ENCODE measurements at places on chromosomes 1 and 21.

- DNase-seq, result no peak
Observed at GRCh38 chr1:220796530-220796929, 9.8 kb downstream of the MTARC1 start.

DNA sequence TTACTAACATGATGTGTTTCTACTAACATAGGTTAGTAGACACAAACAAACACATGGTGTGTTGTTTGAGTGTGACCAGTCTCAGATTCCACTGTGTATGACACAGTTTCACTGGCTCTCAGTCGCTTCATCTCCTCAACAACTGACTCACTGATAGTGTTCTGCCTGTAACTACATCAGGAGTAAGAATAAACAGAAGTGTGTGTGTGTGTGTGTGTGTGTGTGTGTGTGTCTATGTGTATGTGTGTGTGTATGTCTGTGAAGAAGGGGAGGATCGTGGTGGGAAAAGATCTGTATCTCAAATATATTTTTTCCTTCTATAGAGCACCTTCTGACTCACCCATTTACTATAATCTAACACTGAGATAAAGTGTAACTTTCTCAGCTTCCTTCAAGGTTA, 391.0 kb downstream of the PTPRC start:
- DNase-seq, result peak; percentile 18

DNA sequence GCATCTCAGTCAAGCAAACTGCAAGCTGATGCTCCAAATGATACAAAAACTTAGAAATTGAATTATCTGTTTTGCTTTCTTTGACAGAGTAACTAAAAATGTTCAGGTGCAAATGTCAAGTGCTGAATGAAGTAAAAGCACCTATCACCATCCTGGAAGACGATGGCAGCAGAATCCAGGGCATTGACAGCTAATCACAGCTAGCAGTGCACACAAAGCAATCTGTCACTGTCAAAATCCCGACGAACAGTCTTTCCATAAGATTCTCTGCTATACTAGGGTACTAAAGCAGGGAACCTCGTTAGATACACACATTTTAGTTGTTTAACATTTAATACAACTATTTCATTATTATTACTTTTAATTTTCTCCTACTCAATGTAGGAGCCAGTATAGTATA, 233.3 kb downstream of the BRINP3 start:
- no peak for DNase-seq

- no peak for DNase-seq
Observed at GRCh38 chr1:35278886-35279554, 10.5 kb downstream of the ZMYM4 start.

DNA sequence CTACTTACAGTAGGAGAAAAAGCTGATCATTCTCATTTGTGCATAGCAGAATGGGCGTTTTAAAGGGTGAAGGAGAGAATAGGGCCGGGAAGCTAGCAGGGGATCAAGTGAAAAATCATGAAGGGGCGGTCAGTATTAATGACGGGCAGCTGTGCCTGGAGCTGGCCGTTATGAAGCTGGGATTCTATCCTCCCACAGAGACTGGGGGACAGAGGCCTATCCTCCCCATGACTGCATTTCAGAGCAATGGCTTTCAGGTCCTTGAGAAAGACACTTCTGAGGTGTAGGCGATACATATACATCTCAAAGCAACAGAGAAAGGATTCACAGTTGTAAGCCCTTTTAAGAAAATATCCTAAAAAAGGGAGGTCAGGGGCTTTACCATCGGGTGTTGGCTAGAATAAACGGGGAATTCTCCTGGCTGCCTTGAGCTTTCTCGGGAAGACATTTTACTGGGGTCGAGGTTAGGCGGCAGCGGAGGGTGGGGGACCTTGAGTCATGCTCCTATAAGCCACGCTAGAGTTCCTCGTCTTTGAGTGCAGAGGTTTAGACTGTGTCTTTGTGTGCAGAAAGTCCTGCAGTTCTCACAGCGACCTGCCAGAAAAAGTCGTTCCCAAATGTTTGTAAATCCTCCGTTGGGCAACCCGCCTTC, 559 bp upstream of the MTARC2 start:
- DNase-seq, result no peak

- DNase-seq, result no peak
Observed at GRCh38 chr1:88421997-88422396, 262.1 kb upstream of the PKN2 start.

DNA sequence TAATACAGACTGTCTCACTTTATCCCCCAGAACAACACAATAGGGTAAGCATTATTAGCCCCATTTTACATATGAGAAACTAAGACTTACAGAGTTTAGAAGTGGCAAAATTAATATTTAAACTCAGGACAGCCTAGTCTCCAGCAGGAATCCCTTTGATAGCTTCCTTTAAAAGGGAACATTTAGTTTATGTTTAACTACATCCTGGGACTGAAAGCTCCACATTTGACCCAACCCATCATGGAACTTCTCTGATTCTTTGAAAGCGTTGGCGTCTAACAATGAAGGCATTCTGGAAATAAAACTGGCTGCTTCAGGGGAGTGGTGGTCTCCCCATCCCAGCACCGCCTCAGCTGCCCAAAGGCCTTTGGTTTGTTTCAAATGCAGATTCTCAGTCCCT, 250.6 kb upstream of the NFIA start:
- DNase-seq, result no peak

DNA sequence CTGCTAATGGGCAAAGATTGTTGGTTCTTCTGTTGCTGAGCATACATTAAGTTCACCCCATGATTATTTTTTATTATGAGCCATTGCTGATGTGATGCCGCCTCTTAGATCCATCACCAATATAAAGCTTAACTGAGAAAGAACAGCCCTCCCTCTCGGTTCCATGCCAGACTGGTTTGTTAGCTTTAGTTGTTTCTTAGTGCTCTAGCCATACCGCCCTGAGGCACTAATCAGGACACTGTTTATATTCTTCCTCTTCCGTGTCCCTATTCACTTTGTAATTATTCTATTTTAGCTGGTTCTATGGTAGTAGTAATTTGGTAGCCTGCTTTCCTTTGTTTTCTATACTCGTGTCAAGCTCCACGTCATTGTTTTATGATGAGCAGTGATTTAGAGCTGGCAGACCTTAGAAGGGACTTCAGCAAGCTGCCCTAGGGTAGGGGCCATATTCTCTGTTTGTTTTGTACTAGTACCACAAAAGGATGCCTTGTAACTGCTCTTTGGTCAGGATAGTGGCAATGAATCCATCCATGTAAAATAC, 27.3 kb upstream of the PDPN start:
- DNase-seq, result no peak

DNA sequence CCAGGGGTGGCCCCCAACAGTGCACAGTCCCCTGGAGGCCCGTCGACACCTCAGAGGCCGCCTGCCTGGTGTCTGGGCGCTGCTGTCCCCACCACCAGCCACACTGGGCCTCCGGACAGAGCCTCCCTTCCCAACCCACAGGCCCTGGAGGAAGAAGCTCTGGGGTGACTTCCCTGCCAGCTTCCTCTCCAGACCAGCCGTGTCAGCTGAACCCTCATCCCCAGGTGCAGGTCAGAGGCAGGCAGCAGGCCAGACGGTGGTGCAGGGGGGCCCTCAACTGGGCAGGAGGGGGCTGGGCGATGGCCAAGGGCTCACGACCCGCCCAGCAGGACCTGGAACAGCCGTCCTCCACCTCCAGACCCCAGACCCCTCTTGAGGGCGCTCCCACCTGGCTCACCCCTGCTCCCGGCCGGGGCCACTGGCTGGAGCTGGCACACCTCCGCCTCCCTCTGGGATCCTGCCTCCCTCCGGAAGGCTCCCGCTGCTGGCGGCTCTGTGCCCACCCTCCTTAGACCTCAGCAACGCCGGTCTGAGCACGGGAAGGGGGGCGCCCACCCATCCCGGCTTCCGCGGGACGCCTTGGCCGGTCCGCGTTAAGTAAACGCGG, 520 bp downstream of the TNFRSF18 start:
- DNase-seq, result no peak

GRCh38 chr21:40672602-40673001, 174.4 kb downstream of the DSCAM start:
- no peak for DNase-seq

DNA sequence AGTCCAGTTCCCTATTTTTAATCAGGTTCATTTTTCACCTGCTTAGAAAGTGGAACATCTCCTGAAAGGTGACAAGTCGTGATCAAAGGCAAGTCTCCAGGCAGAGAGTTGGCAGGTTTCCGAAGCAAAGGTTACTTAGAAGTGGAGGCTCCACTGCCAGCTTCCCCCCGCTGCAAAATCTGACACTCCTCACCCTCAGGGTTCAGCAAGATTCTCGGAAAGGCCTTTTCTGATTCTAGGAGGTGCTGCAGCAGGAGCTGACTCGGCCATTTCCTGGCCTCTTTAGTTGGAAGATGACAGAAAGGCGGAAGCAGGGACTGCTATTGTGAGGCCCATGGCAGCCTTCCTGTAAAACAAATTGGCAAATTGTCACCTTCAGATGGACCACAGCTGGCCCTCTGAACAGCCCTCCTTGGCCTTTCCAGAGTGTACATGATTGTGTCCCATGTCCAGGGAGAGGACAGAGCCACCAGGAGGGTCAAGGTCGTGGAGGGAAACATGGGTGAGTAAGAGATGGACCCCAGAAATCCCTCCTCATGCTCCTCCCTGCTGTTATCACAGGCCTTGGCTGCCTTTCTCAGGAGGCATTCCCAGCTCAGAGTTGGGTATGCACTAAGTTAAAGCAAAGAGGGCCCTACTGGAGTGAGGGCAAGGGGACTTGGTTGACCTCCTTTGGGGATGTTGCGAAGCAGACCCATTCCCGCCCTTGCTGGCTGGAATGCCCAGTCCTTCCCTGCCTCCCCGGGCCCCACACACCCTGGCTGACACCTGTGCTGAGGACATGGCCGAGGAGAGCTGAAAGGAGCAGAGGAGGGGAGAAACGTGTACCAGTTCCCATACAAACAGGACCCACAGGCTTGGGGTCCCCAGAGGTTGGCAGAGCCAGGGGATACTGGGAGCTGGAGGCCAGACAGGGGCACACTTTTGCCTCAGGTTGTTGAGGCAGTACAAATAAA, 115.5 kb upstream of the IRF2BP2 start:
- peak; percentile 86 for DNase-seq

DNA sequence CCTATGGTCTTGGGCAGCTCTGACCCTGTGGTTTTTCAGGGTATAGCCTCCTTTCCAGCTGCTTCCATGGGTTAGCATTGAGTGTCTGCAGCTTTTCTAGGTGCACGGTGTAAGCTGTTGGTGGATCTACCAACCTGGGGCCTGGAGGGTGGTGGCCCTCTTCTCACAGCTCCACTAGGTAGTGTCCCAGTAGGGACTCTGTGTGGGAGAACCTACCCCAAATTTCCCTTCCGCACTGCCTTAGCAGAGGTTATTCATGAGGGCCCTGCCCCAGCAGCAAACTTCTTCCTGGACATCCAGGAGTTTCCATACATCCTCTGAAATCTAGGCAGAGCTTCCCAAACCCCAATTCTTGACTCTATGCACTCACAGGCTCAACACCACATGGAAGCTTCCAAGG, 111.0 kb upstream of the C1orf87 start:
- no peak for DNase-seq

DNA sequence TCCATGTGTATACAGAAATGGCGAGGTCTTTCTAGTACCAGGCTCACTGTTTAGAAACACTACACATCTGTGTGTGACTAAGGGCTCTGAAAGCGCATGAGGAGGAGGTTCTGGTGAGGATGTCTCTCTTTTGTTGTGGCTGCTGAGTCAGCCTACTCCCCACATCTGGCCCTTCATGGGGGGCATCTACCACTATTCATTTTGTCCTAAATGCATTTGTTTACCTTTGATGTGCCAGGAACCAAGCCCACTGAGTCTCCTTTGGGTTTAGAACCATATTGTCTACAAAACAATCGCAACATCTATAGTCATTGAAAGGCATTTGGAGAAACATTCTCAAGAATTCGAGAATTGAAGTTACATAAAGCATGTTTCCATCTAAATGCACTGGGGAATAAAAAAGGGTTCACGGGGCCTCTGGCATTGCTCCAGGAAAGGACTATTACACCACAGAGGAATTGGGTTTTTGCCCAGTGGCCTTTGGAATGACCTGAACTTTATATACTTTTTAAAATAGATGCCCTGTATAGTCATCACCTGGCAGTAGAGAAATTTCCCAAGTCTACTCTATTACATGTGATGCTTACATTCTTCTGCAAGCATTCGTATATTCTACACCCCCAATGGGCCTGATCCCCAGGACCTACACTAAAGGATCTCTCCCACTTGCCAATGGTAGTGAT, 35.1 kb upstream of the ADORA3 start:
- DNase-seq, result no peak

DNA sequence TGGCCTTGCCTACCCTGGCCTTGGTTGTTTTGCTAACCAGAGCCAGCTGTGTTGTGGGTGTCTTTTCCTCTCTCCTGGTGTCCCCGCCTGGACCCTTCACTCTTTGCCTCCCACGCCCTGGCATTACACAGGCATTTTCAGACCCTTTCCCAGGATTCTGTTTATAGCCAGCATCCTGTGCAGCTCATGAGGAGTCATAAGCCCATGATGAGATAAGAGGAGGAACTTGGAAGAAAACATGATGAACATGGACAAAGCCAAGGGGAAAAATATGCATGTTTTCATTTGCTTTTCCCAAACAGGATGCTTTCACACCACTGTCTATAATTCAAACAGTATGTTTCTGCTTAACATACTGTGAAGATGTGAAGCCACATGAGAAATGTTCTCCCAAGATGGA, 18.7 kb upstream of the WARS2 start:
- DNase-seq, result no peak

- no peak for DNase-seq
Observed at GRCh38 chr1:64505944-64506655, 36.2 kb downstream of the CACHD1 start.

GRCh38 chr21:14838400-14838799, 226.4 kb downstream of the NRIP1 start:
- DNase-seq, result no peak

GRCh38 chr1:155184835-155185782, 11.5 kb downstream of the TRIM46 start:
- DNase-seq, result no peak

- no peak for DNase-seq
Observed at GRCh38 chr1:56570924-56571372, 8.4 kb downstream of the PLPP3 start.

Measured in activated CD4-positive, alpha-beta T cell treated with anti-CD3 and anti-CD28 coated beads, Interleukin-2, Interleukin-4, amounts not matched to agents 100 ng/mL and 50 ng/mL, durations not matched to agents 16 hours and 8 hours (primary cell).